ENCODE measurements at places on chromosomes 3 and 15.

- DNase-seq, result no peak
Measured at GRCh38 chr3:169204751-169205150, 458.8 kb downstream of the MECOM start.

GRCh38 chr3:4419920-4420319 lies 47.1 kb downstream of the SUMF1 start:
- DNase-seq, result no peak

- DNase-seq, result no peak
Measured at GRCh38 chr15:64767203-64767602, 8.2 kb downstream of the RBPMS2 start.

DNA sequence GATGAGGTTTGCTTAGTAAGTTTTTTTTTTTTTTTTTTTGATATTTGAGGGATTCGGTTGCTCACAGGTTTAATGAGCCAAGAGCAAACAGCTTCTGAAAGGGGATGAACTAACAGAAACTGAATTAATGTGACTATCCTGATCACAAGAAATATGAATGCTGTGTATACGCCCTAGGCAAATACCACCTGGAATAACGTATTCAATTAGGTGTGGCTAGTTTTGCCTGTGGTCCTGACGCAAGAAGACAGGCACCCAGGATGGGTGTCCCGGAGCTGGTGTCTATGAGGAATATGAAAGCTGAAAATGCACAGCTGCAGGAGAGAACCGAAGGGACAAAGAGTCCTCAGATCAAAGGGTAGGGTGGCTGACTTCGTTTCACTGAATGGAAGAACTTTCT lies 14.6 kb downstream of the LSG1 start:
- no peak for DNase-seq

- no peak for DNase-seq
Measured at GRCh38 chr15:26729581-26729980, 43.3 kb downstream of the GABRB3 start.

- DNase-seq, result no peak
Measured at GRCh38 chr3:177484926-177485325, 287.6 kb upstream of the TBL1XR1 start.

DNA sequence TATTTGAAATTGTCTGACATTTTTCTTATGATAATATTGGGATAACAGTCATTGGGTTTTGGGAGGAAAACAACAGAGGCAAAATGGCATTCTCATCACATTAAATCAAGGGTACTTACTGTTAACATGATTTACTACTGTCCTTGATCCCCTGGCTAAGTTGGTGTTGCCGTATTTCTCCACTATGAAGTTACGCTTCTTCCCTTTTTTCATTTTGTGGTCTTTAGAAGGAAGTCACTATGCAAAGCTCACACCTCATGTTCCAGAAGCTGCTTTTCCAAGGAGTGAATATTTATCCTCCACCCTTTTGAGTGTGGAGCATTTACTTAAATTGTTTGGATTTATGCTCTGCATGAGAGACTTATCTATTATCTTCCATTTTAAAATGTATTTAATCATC lies 63.7 kb downstream of the ALCAM start:
- no peak for DNase-seq

DNA sequence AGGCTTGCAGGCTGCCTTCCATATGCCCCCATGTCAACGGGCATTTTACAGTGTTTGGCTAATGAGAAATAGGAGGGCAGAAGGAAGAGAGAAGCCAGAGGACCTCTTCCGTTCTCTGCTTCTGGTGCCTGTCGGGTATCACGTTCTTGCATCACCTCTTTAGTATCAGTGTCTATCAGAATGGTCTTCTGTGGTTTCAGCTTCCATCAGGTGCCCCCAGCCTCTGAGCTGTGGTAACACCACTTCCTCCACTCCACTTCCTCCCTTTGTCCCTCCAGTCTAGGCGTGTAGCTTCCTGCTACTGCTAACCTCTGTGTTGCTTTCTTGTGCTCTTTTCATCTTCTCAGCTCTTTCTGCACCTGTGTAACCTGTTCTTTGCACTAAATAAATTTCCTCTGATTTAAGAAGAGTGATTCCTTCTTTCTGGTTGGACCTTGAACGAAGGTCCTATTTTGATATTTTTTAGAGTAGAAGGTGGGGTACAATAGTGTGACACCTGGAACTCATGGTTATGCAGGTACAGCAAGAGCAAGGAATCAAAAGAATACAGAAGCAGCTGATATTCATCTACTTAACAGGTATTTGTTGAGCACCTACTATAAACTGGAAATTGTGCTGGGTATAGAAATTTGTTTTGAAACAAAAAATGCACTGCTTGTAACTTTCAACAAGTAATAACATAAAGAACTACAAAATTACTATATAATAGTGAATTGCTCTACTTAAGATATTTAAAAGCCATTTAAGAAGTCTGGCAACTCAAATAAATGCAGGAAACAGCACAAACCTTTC lies 27.4 kb upstream of the FOXB1 start:
- no peak for DNase-seq

DNA sequence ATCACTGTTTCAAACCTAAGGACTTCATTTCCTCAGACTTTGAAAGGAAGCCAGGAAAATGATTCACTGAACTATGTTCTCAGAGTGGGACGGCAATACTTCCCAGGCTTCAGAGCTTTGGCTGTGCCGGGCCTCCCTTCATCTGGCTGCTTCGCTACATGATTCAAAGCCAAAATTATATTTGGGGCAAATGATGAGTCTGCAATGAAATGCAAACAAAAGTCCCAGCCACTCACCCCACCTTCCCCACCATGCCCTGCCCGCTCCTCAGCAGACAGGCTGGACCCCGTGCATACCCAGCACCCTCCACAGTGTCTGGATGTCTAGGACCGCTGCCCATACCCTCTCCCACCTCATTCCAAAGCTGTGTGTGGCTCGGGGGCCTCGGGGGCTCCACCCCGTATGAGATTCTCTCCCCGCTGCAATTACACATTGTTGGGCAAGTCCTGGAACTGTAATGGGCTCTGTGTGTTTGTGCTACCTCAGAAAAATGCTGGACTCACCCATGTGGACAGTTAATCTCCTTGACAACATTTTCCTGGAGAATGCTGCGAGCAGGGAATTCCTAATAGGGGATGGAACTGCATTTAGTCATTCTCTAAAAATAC lies 32.2 kb downstream of the ATP10A start:
- DNase-seq, result no peak

DNA sequence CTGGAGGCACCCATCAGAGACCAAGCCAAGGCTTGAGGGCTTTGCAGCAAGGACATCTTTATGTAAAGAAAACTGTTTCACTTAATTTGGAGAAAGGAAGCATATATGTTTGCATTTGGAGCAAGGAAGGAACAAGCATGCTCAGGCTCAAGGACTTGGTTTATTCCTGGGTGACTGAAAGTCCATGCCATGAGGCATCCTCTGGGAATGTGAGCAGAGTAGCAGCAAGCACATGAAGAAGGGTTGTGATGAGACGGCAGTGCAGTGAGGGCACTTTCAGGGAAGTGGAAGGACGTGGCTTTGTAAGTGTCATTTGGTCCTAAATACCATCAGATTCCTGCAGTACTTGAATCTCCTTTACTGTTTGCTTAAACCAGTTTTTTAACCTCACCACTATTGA lies 26.8 kb downstream of the POLG start:
- no peak for DNase-seq

- DNase-seq, result no peak
Measured at GRCh38 chr3:186965141-186965879, 35.0 kb downstream of the ST6GAL1 start.

DNA sequence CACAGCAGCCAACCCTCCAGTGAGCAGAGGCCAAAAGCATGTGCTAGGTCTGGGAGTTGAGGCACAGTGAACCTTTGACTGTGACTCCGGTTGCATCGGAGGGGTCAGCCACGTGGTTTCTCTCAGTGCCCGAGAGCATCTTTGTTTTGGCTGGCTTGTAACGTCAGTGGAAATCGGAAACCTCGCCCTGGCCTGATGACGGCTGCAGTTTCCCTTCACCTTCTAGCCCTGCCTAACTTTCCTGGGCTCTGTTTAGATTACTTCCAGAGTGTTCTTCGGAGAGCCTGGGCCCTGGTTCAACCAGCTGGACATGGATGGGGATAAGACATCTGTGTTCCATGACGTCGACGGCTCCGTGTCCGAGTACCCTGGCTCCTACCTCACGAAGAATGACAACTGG lies 56.6 kb downstream of the MESD start:
- no peak for DNase-seq

DNA sequence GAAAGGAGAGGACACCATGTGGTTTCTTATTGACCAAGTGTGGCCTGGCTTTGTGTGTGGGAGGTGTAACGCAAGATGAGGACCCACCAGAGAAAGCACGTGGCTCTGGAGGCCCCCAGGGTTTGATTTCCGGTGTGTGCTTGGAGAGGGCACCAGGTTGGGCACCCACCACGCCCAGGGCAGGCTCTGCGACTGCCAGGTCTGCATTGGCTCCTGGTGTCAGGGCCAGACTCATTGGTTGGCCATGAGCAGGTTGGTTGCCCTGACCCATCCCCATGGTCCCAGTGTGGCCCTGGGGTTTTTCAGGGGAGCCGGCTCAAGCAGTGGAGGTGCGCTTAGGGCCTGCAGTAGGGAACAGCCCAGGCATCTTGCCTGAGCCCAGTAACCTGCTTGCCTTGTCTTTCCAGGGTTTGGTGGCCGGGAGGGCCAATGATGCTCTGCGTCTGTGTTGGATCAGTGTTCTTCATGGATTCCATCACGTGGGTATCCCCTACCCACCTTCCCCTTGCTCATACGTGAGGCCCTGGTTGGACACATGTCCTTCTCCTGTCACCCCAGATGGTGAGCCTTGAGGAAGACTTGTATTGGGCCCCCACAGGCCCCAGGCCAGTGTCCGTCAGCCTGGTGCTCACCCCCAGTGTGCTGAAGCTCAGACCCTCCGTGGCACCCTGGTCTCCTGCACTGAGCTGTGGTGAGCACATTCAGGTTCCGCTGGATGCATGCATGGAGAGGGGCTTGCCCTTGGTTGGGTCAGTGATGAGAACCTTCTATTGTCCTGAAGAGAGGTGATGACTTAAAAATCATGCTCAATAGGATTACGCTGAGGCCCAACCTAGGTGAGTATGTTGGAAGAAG lies 193.9 kb downstream of the UBE3A start:
- DNase-seq, result no peak

DNA sequence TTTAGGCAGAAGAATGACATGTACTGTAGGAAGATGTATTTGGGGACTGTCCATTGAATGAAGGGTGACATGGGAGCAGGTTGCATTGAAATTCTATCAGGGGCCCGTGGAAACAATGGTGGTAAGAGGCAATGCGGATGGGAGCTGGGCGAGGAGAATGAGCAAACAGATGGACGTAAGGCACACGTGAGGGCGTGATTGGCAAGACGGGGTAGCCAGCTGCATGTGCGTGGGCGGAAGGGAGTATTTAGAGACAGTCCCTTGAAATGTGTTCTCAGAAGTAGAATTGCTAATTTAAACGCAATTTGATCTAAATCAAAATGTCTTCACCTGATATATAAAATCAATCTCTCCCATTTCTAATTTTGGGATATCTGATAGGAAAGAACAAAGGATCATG lies 62.3 kb downstream of the MEX3B start:
- no peak for DNase-seq

- DNase-seq, result no peak
Measured at GRCh38 chr3:71562938-71563337, 20.6 kb downstream of the FOXP1 start.

DNA sequence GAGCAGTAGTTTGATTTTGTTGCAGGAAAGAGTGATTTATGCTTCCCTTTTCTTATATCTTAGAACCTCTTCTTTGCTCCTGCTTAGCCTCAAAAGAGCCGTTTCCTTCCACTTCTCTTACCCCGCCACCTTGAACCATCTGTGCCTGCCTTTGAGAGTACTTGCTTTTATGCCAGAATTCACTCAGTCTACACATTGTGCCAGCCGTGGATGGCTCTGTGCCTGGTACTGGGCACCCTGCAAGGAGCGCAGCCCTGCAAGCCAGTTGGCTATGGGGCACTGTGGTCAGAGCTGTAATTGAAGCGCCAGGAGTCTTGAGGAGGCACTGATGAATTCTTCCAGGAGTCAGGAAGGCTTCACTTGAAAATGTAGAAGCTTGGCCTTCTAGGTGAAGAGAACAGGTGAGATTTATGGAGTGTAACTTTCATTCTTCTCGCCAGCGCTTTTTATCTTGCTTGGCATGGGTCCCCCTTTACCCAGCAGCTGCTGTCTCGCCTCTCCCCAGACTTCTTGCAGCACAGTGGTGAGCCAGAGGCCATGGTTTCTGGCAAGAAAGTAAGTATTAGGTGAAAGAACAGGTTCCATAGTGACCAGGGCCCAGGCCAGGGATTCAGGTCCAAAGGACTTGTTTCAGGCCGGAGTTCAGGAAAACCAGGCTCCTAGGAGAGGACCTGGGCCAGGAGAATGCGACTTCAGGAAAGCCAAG lies 4.9 kb downstream of the TMED3 start:
- no peak for DNase-seq

- no peak for DNase-seq
Measured at GRCh38 chr3:31440878-31441277, 91.8 kb upstream of the STT3B start.

GRCh38 chr3:14299767-14300166 lies 102.6 kb upstream of the SLC6A6 start:
- no peak for DNase-seq

- DNase-seq, result no peak
Measured at GRCh38 chr15:34358367-34358766, 8.6 kb downstream of the LPCAT4 start.

DNA sequence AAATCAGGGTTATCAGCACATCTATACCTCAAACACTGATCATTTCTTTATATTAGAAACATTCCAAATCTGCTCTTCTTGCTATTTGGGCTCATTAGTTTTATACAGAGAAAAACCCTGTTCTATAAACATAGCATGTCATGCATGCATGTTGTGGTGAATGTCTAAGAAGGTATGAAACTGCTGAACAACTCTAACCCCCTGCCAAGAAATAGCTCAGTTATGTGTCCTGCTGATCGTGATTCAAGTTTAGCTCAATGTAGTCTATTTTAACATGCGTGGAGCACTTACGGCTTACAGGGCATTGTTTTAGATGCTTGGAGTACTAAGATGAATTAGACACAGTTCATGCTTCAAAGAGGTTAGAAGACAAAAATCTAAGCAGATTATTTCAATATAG lies 35.8 kb downstream of the MYH15 start:
- no peak for DNase-seq

GRCh38 chr15:52552303-52552702 lies 16.5 kb downstream of the ARPP19 start:
- DNase-seq, result no peak

DNA sequence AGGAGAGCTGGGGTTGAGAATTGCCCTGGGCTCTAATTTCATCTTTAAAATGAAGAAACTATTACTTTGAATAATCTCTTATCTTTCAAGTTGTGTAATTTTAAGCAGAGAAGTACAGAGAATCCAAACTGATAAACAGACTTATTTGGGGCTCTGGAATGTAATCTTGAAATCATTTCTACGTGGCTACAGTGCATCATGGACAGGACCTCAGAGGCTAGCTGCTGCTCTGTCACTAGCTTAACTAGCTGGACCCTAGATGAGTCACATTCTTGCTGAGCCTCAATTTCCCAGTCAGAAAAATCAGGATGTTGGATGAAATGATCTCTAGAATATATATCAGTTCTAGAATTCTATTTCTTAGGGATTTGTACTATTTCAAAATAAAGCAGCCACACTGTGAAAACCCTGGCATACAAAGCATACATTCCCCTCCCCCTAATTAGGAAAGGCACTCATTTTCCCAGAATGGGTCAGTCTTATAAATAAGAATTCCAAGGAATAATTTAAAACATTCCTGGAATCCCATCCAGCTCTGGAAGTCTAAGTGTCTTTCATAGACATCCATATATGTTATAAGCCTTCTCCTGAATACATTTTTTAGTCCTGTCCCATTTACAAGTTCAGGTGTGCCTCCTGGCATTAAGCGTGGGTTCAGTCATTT lies 47.2 kb downstream of the RASGRP1 start:
- DNase-seq, result no peak

GRCh38 chr3:136819731-136820679 lies 1.1 kb downstream of the SLC35G2 start:
- DNase-seq, result no peak

Data from stimulated activated CD4-positive, alpha-beta T cell treated with anti-CD3 and anti-CD28 coated beads, Interleukin-1b, Interleukin-23, amount 100 ng/mL, for 1 hour (primary cell).